Stimulated activated CD8-positive, alpha-beta memory T cell treated with anti-CD3 and anti-CD28 coated beads, Interleukin-2, amount 100 ng/mL, for 1 hour (primary cell): ENCODE measurements at places on chromosomes 4 and X.

DNA sequence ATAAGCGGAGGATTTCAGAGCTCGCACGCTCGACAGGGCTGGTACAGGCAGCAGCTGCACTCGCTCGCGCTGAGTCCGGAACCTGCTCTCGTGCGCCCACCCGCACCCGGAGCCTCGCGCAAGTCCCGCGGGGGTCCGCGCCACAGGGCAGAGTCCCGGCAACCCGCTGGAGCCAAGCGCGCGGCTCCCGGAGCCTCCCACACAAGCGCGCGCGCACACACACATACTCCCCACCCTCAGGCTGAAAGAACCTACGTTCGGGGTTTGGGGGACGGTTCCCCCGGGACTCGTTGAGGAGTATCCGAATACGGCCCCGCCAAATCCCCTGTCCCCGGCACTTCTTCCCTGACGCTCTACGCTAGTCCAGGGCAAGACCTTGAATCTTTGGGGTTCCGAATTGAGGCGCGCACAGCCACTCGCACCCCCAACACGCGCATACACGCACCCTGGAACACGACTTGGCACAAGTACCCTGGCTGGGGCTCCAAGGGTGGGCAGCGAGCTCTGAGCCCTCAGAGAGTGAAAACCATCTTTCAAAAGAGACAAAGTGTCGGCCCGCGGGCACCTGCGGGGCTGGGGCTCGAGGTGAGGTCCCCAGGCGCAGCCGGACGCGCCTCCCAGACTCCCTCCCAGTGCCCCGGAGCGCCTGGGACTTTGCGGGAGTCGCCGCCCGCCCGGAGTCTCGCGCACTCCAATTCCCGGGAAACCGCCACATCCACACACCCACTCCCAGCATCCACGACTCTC, 952 bp downstream of the ANOS1 start:
- no peak for DNase-seq

DNA sequence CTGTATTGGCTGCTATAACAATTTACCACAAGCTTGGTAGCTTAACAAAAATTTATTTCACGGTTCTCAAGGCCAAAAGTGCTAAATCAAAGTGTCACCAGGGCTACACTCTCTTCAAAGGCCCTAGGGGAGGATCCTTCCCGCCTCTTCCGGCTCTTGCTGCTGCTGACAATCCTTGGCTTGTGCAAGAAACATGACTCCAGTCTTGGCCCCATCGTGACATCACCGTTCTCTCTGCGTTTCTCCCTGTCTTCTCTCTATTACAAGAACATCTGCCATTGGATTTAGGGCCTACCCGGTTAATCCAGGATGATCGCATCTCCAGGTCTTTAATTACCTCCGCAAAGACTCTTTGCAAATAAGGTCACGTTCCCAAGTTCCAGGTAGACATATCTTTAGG, 10.4 kb upstream of the CLCN4 start:
- no peak for DNase-seq

GRCh38 chr4:176193938-176194337, 1.4 kb downstream of the SPATA4 start:
- no peak for DNase-seq

DNA sequence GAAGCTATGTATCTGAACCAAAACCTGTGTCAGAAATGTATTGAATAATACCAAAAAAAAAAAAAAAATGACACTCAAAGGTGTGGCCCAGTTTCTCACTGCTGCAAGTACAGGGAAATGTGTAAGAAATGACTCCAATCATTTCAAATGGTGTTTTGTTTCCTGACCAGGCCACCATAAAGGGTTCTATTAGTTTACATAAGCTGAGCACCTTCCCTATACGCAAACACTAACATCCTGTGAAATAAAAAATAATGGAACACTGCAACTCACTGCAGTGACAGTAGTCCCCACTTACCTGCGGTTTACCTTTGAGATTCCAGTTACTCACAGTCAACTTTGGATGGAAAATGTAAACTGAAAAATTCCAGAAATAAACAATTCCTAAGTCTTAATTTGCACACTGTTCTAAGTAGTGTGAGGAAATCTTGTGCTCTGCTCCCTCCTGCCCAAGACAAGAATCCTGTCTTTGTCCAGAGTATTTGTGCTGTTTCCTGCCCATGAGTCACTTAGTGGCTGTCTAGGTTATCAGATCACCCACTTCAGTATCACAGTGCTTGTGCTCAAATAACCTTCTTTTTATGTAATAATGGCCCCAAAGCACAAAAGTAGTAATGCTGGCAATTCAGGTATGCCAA, 265.3 kb downstream of the RCHY1 start:
- DNase-seq = no peak

- no peak for DNase-seq
These were observed 18.7 kb downstream of the NAT8L start for GRCh38 chr4:2077537-2078460.

GRCh38 chrX:40012868-40013265, 84.9 kb downstream of the BCOR start:
- no peak for DNase-seq

- DNase-seq = no peak
These were observed 531.1 kb upstream of the SLIT2 start for GRCh38 chr4:19720610-19721009.

DNA sequence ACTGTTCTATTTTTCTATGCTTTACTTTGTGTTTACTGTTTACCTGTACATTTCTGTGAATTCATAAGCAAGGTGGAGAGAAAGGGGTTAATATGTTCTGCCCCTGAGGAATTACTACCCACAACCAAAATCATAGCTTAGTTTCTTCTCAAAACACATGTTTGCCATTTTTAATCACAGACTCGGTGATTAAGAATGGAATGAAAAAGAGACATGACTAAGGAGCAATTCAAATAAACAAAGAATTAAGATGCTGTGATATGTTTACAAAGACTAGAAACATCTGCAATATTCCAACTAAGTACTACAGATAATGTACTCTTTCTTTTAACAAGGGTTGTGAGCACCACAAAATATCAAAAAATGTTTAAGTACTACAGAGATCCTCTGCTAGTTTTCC, 11.7 kb upstream of the FAT4 start:
- DNase-seq = no peak

DNA sequence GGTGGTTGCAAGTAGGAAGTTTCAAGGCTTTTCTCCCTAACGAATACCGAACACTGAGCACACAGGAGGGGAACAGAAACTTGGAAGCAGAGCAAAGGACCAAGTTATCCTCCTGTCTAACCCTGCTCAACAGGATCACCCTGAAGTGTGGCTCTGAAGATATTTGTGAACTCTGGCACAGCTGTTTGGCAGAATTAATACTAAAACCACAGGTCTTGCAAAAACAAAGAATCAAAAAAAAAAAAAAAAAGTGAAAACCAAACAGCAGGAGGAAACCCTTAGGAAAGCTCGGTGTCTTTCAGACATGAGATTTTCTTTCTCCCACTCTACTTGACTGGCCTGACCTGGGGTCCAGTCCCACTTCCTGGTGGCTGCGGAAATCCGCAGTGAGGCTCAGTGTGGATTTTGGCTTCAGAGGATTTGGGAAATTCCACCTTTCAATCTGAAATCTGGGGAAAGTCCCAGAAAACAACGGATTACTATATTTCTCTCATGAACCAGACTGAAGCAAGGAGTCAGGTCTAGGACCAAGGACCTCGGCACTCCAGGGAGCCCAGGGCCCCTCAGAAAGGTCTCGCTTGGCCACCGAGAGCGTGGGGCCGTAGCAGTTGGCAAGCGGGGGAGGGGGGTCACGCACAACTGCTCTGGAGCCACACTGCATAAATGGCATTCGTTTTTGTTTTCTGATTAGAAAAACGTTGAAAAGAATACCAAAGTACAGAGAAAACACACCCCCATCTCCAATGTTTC, 867 bp downstream of the TIFA start:
- no peak for DNase-seq
